Right ventricle myocardium inferior (tissue), 1 donor: ENCODE measurements at places on chromosomes 4 and X. TPM values are rescaled to one million over a fixed set of nuclear protein-coding genes. Genes with fewer than 3 reads are reported as not detected.

MXRA5 gene
- total RNA-seq, result 2.1 TPM

MAGED4 gene
- total RNA-seq, result 0.27 TPM

ARMCX4 gene
- 5.3 TPM for total RNA-seq

TMEM156 gene
- not detected for total RNA-seq

NAP1L2 gene
- total RNA-seq, result 5.8 TPM

DNA sequence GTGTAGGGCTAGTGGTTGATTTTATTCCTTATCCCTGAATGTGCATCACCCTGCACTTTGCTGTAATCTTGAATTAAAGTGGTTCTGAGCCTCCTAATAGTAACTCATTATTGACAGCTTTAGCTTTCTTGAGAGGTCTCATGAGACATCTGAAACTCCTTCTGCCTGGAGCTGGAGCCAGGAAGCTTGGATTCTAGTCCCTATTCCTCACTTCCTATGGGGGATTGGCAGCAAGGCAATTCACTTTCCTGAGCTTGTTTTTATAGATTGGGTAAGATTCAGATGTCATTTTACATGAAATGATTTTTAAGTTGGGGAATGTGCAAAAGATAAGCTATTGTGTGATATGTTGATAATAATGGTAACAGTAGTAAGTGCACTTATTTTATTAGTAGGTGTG is 17.1 kb upstream of the ETNPPL start:
- DNase-seq, result no peak

DNA sequence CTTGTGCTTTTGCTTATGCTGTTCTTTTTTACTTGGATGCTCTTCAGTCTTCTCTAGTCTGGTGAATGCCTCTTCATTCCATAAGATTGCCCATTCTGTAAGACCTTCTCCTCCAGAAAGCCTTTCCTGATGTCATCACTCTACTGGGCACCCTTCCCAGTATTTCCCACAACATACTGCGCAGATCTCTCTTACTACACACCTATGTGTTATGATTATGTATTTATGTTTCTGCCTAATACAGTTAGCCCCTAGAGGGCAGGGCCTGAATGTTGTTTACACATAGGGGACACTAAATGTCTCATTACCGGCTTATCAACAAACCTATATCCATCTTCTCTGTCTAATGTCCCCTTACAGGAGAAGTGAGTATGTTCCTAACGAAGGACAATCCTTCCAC is 21.1 kb downstream of the AIFM1 start:
- DNase-seq, result no peak

- no peak for DNase-seq
Observed at GRCh38 chr4:34289489-34289888, 1954.8 kb downstream of the ARAP2 start.

- DNase-seq, result no peak
Observed at GRCh38 chr4:11299016-11299415, 129.7 kb downstream of the HS3ST1 start.
